Amniotic stem cell (primary cell): ENCODE measurements at places on chromosomes 13 and 19.
A peak's percentile ranks its signal among the peaks of the same experiment; 100 is the strongest.

DNA sequence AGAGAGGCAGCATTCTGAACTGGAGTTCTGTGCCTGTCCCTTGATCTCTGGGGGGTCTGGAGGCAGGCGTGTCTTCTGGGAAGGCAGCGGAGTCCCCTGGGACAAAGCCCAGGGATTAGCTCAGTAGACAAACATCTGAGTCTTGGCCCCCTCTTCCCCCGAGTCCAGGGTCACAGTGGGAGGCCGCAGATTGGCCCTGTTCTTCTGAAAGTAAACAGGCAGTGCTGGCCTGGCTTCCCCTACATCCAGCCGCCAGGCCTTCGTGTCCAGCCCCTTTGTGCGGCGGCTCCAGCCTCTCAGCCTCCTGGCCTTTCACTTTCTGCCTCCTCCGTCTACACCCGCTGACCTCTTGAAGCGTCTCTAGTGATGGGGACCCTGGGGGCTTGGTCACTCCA lies 989 bp downstream of the NFILZ start:
- DNase-seq: no peak

DNA sequence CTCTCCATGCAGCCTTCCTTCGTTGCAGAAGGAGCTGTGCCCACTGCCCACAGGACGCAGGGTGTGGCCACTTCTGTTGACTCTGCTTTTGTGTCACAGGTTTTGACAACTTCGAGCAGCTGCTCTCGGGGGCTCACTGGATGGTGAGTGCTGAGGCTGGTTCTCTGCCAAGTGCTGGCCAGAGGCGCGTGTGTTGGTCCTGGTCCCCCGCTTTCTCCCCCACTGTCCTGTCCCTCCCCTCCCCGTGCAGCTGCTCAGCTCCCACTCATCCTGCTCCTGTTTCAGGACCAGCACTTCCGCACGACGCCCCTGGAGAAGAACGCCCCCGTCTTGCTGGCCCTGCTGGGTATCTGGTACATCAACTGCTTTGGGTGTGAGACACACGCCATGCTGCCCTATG lies 10.6 kb upstream of the PDCD2L start:
- no peak for DNase-seq

DNA sequence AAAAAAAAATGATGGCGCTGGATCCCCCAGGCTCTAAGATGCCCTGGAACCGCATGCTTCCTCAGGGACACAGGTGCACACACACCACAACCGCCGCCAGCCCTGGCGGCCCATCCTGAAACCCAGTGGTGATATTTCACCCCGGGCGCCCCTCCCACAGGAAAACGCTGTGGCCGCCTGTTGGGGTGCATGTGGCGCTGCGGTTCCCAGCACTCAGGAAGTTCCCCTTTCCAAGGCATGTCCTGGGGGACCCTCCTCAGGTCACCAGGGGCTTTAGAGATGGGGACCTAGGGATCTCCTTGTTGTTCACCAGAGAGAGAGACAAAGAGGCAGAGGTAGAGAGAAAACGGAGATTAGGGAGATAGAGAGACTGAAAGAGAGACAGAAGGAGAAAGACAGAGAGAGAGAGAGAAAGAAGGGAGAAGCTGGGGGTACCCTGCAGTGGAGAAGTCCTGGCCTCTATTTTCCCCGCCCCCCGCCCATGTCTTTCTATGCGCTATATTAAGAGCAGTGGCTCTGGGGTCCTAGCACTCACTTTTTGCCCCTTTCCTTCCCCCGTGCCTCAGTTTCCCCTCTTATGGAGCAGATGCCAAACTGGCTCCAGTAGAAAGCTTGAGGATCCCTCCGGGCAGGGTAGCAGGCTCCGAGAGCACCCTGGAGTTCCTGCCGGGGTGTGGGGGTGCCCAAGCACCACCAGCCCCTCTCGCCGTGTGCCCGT lies 2.3 kb downstream of the ADGRE2 start:
- no peak for DNase-seq

- no peak for DNase-seq
Observed at GRCh38 chr19:16626796-16627192, 1.2 kb downstream of the MED26 start.

DNA sequence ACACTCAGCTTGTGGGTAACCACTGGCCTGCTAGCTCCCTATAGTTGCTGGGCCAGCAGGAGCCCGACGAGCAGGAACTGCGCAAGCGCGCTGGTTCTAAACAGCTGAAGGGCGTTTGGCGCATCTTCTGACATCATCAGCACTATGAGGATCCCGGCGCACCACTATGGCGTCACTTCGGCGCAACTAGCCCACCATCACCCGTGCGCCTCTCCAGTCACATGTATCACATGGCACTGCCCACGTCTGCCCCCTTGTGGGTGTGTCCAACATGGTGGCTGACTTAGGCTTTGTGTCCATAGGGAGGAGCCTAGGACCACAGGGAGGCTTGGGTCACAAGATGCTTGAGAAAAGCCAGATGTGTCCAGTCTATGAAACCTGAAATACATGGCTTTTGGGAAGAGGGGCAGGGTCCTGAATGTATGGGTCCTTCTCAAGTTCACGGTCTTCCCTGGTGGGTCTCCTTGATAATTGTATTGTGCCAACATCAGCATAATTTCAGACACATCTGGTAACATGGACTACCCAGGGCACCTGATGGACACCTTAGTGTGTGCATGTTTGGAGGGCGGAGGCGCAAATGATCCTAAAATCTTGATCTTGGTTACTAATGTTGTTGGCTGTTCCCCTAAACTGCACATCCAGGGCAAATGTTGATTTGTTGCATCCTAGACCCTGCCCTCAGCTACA lies 18.0 kb downstream of the KLK4 start:
- DNase-seq: no peak

- DNase-seq: no peak
Observed at GRCh38 chr13:99988529-99989275, 7.1 kb downstream of the ZIC2 start.

DNA sequence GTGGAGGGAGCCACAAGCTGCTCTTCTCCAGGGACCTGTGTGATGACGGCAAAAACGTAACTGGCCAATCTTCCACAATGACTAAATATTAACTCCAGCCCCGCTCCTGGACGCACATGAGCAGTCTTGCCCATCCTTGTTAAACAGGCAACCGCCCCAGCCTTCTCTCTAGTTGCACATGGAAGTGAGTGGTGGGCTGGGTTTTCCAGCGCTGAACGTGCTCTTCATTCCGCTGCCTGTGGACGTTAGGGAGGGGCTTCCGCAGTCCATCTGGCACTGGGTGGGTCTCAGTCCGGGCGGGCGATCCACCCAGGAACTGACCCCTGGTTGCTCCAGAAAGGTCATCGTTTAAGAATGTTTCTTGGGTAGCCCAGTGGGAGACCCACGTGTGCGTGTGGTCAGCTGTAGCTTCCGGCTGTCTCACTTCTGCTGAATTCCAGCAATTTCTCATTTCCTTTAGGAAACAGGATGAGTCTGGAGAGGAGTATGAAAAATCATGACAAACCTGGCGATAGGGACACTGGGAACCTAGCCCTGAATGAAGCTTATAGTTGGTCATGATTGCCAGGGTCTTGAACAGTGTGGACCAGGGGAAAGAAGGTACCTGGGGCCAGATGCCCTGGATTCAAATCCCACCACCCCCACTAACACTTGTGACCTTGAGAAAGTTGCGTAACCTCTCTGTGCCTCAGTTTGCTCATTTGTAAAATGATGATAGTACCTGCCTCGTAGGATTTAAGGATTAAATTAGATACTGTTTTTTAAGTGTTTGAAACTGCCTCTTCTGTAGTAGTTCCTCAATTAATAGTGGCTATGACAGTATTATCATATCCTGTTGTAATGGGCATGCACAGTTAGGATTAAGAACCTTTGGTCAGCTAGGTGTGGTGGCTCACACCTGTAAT lies 92.6 kb downstream of the SIPA1L3 start:
- peak; percentile 78 for DNase-seq
